ENCODE measurements at places on chromosomes 5 and 9. TPM values are rescaled to one million over a fixed set of nuclear protein-coding genes. Genes with fewer than 3 reads are reported as not detected.

Gene FOXD1
- 14.7 TPM for total RNA-seq

Gene PDCD1LG2
- total RNA-seq = 1.8 TPM

Gene CARD9
- total RNA-seq = 2.0 TPM

Gene PCDHB14
- 1.5 TPM for total RNA-seq

Gene RNF183
- not detected for total RNA-seq

Gene HAVCR2
- 1.6 TPM for total RNA-seq

Gene IFNA16
- total RNA-seq = not detected

Gene JMY
- total RNA-seq = 13.0 TPM
